ENCODE measurements at places on chromosomes 7 and 10.

DNA sequence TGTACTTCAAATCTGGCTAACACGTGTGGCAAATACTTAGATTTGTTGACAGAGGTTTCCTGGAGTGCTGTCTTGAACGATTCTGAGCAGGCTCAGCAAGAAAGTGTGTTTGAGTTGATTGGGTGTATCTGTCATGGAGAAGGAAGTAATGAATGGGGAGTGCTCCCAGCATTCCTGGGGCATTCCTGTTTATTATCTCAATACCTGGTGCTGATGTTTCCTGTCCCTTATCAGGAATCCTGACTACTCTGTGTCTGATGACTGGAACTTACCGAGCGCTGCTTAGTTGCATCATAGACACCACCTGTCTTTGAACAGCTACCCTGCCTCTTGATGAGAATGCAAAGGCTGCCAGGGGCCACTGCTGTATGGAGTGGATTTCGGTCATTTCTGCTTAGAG lies 41.0 kb upstream of the TMEM248 start:
- no peak for DNase-seq

DNA sequence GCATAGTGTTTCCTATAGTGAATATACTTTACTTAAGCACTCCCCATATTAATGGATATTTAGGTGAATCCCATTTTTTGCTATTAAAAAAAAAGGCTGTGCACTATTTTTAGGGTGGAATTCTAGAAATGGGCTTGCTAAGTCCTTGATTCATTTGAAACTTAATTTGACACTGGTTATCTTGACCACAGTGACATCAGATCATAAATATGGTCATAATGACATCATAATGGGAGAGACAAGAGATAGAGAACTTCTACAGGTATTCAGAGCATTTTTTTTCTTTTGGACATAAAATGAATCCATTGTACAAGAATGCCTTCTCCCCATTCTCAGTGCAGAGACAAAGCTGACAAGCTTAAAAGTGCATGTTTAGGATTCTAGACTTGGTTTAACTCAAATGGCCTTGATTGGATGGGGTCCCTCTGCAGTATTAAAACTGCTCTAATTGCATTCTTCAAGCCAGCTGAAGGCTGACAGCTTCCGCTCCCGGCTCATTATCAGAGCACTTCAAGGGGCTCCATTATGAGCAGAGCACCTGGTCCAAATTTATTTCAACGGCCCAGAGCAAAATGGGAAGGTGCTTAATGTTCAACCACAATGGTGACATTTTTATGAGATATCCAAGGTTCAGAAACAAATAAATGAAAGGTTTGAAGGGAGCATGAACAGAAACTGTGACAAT lies 104.8 kb downstream of the JAZF1 start:
- no peak for DNase-seq

- DNase-seq = no peak
Observed at GRCh38 chr10:88149906-88150305, 286.5 kb downstream of the PTEN start.

- DNase-seq = no peak
Observed at GRCh38 chr7:17854261-17855047, 85.8 kb downstream of the SNX13 start.

DNA sequence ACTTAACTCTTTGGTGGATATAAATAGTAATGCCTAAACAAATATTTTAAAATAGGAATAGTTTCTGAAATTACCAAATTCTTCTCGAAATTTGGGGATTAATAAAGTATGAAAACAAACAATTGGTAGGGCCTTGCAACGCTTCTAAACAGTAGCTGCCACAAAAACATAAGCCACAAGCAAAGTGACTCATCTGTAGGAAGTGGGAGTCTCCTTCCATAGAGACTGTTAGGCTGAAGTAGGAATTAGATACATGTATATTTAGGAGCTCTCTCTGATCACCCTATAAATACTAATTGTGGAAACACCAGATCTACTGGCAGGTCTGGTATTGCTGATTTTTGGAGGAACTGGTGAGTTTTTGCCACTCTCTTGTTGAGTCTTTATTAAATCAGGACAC lies 5.7 kb upstream of the LMOD2 start:
- DNase-seq = no peak
